Activated CD8-positive, alpha-beta memory T cell treated with anti-CD3 and anti-CD28 coated beads for 4 hours (primary cell): ENCODE measurements at places on chromosomes 5 and 9.

DNA sequence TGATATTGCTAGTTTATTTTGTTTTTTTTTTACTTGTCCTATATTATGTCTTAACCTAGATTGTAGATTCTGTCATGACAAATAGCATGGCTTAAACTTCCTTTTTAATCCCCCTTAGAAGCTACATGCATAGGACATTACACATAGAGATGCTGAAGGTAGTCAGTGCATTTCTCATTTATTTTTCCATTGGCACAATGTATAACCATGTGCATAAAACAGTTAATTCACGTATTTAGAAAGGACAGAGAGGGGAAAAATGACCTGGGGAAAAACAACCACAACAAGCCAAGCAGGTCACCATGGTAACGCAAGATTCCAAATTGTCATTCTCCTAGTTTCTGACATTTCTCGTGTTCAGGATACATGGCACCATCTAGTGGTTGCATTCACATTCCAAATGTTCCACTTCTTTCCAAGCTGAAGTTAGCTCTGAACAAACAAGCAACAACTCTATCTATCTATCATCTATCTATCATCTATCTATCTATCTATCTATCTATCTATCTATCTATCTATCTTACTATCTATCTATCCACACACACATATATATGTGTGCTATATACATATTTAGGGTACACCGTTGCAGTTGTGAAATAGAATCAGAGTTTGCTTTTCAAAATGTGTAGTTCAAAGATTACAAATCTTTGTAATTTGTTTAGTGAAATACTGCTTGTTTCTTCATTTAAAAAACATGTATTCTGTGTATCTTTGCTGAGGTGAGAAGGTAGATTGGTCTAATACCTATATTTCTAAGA lies 487.2 kb upstream of the ST8SIA4 start:
- DNase-seq = no peak

DNA sequence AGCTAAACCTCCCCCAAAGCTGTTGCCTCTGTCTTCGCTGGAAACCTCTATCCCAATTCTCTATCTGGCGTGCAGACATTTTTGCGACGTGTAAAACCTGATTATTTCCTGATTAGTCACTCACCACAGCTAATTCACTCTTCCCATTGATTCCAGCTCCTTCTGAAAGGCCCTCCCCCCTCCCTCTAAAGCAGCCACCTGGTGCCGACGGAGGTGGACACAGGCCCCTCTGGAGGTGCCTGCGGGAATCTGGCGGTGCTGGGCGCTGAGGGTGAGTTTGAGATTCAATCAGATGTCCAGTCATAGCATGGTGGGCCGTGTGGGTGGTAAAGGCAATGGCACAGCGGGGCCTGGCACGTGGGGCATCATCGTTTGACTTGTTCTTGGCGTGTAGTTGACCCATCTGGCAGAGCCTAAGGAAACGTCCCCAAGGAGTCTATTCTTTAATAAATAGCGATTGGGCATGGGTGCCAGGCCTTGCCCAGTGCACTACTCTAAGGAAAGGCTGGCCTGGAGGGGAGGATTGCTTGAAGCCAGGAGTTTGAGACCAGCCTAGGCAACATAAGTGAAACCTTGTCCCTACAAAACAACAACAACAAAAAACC lies 271.1 kb upstream of the MVB12B start:
- no peak for DNase-seq

- no peak for DNase-seq
Measured at GRCh38 chr9:121452085-121452484, 47.6 kb downstream of the GGTA1 start.

GRCh38 chr5:68242743-68243142 lies 27.2 kb downstream of the PIK3R1 start:
- no peak for DNase-seq

DNA sequence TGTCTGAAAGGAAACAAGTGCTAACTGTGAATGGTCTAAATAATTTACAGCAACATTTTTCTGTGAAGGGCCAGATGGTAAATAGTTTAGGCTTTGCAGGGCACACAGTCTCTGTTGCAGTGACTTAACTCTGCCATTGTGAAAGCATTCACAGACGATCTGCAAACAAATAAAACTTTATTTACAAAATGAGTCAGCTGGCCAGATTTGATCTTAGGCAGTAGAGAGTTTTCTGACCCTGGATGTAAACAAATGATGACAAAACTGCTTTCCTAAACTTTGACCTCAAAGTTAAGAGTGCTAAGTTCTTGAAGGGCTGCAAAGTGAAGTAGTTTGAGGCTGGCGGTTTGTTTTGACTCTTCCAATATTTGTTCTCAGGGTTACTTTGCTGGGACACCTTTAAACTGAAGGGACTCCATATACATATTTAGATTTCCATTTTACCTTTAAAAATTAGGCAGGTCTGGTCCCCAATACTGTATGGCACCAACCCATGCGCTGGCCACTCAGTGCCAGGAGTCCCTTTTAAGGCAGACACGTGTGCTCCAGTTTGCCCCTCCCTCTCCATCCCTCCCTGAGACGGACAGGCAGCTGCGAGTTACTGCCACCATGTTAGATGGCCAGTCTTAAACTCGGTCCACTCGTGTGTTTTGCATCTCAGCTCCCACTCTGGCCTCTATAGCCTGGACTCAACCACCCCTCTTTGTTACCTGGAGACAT lies 4.0 kb upstream of the ADAMTS16 start:
- no peak for DNase-seq

DNA sequence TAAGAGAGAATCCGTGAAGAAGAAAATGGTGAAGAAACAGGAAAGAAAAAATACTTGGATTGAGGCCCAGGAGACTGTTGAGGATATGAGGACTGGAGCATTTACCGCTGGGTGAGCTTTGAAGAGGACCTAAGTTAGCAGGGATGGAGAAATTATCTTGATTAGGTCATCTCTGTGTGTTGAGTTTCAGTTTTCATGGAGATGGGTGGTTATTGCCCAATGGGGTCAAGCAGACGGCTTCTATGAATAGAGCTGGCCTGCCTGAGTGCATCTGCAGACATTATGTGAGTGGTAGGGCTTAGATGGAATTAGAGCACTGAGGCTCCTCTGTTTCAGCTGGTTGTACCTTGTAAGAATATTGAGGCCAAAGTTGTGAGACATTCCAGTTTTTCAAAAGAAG lies 245.4 kb upstream of the FBXL7 start:
- DNase-seq = no peak

DNA sequence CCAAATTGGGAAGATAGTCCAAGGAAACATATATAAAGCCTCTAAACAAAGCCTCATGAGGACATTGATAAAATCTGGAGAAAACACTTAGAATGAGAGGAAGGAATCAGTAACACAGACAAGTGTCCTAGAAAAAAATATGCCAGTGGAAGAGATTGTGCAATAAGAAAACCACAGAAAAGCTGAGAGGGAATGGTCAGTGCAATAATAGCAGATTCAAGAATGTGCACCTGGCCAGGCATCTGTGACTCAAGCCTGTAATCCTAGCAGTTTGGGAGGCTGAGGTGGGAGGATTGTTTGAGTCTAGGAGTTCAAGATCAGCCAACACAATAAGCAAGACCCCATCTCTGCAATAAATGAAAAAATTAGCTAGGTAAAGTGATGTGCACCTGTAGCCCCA lies 691.2 kb upstream of the CDH6 start:
- DNase-seq = no peak

GRCh38 chr9:78971540-78971939 lies 600.2 kb upstream of the TLE4 start:
- no peak for DNase-seq

DNA sequence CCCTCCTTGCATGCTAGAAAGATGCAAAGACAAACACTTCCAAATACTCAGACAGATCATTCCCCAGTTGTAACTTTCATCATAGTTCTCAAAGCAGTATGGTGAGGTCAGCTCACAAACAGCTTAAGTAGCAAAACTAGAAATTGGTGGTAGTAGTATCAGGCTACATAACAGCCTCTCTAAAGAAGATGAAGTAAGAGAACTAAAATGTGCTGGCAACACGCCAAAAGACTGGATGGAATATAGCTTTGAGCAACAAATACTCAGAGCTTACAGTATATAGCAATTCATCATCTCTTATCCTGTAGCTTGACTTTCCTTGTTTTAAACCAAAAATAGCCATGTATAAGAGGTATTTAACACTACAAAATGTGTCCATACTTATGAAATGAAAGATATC lies 7.5 kb downstream of the PFDN1 start:
- DNase-seq = no peak

DNA sequence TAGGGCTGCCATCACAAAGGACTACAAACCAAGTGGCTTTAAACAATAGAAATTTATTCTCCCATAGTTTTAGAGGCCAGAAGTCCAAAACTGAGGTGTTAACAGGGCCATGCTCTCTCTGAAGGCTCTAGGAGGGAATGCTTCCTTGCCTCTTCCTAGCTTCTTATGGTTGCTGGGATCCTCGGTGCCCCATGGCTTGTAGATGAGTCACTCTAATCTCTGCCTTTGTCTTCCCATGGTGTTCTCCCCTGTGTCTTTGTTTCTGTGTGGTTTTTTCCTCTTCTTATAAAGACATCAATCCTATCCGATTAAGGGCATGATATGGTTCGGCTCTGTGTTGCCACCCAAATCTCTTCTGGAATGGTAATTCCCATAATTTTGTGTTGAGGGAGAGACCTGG lies 178.8 kb upstream of the NREP start:
- no peak for DNase-seq

DNA sequence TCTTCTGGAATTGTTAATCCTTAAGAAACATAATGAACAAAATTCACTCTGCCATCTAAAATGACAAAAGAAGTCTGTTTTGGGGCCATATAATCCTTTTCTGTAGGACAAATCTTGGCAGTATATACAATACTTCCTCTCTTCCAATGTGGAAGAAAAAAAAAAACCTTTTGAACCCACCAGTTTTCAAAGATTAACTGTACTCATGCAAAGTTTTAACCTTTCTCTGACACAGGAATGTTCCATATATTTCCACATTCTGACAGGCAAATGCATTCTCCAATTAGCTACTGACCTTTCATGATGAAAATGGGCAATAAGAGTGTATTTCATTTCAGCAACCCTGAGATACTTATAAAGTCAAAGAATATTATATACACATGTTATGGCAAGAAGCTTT lies 65.4 kb downstream of the RNF130 start:
- DNase-seq = no peak
